ENCODE measurements at places on chromosomes 13 and 19. TPM values are rescaled to one million over a fixed set of nuclear protein-coding genes. Genes with fewer than 3 reads are reported as not detected.

SIGLEC8 gene
- total RNA-seq = 0.16 TPM

CEACAM3 gene
- 0.99 TPM for total RNA-seq

ACER1 gene
- not detected for total RNA-seq

CRX gene
- not detected for total RNA-seq

- DNase-seq = no peak
Observed at GRCh38 chr19:32817569-32818476, 51.7 kb downstream of the SLC7A9 start.

DNA sequence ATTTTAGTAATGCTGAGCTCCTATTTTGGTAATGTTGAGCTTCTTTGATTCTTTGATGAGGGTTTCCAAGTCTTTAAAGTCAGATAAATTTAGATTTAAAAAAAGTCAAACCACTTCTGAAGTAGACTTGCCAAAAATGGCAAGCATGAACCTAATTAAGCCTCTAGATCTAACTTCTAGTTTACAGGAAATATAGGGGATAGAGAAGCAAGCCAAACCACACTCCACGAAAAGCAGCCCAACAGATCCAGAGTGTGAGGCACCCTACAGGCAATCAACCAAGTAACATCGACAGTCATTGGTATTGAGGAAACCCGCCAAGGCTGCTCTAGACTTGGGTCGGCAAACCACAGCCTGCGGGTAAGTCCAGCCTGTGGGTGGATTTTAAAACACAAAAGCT lies 3.7 kb downstream of the GGACT start:
- no peak for DNase-seq

GRCh38 chr13:78659732-78660494 lies 958 bp upstream of the OBI1 start:
- no peak for DNase-seq

DNA sequence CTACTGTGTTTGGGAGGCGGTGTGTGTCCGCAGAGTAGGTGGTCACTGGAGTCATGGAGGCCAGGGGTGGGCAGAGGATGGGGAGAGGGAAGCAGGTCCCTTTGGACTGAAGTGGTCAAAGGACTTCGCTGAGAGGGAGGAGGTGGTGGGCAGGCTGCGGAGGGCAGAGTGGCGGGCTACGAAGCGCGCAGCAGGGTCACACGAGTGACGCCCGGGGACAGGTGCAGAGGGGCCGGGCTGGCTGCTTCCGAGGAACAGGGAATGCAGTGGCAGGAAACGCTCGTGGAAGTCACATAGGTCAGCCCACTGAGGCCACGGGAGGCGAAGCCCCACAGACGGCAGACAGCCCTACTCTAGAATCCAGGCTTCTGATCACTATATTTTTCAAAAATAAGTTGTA lies 111.5 kb downstream of the URI1 start:
- DNase-seq = no peak

DNA sequence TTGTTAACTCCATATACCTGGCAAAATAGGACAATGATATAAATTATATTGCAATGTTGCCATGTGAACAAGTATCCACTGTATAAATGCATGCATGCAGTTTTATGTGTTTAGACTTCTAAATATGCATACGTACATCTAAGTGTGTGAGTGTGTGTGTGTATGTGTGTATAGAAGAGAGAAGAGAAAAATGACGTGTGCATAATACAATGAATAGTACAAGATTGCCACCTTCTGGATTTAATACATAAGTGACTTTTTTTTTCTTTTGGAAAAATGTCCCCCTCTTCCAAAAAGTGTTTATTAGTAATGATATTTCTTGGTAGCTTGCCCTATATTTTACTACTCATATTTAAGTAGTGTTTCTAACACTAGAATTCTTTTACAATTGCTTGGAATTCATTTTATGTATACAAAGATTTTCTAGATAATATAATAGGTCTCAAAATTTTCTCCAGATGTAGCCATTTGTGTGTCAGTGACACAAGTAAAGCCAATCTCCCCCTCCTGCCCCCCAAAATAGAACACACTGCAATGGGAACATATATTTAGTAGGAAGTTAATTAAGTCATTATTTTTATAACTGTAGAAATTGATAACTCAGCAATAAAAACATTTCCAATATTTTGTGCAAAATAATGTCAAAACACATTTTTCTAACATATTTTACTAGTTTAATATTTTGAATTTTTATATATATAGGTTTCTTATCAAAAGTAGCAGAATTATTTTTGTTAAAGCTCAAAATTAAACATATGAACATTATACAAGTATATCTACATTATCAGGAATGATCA lies 783.3 kb upstream of the ATXN8OS start:
- no peak for DNase-seq

- no peak for DNase-seq
Observed at GRCh38 chr19:50173127-50173526, 10.0 kb upstream of the IZUMO2 start.

DNA sequence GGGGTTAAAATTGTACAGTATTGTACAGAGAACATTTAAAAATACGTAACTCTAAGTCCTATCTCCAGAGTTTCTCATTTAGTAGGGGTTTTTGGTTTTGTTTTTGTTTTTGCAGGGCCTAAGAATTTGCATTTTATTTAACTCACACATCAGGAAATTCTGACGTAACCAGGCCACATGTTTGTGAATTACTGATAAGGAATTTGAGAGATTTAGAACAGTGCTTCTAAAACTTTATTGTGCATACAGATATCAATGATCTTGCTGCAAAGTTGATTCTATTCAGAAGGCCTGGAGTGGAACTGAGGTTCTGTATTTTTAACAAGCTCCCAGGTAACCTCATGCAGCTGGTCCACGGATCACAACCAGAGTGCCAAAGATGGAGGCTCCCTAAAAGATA lies 49.3 kb downstream of the LIG4 start:
- DNase-seq = no peak

DNA sequence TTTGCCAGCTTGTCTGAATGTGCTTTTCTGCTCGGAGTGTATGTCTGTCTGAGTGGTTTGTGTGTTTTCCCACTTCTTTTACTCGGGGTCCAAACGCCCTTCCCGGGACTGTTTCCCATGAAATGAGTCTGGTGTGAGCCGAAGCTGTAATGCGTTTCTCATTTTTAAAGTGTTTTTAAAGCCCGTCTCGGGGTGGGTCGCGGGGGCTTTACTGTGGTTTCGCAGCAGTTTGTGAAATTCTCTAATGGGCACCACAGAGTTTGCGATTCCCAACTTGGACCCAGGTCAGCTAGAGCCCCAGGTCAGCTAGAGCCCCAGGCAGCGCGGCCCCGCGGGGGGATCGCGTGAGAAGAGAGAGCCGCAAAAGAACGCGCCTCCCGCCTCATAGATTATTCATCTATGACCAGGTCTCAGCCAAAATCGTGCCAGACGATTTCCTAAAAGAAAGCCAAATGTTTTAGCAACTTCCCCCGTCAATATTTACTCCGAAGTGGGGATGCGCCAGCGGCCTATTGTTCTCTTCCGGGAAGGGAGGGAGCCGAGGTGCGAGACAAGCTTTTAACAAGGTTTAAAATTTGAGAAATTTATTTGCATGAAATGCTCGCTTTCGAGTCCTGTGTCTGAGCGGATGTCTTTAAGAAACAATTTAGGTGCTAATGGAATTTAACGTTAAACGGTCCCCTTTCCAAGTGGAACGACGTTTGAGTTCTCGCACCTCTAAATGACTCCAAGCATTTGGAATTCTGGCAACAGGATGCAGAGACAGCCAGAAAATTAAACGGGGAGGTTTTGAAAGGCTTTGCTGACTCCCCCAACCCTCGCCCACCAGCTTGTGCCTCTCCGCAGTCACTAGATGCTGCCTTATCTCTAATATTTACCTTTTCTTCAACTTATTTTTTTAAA lies 2.2 kb downstream of the ZIC2 start:
- no peak for DNase-seq

DNA sequence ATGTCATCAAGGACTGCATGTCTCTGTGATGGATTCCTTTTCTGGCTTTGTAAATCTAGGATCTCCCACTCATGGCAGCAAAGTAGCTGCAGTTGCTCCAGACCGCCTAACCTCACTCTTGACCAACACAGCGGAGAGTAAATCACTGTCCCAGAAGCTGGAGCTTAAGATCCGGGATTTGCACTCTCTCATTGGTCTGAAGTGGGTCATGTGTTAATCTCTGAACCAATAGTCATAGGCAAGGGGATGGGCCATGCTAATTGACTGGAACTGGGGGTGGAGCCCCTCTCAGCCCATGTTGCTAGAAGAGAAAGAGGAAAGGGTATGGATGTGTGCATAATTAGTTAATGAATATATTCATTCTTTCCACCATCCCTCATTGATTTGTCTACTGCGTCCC lies 34.0 kb downstream of the VAV1 start:
- no peak for DNase-seq

DNA sequence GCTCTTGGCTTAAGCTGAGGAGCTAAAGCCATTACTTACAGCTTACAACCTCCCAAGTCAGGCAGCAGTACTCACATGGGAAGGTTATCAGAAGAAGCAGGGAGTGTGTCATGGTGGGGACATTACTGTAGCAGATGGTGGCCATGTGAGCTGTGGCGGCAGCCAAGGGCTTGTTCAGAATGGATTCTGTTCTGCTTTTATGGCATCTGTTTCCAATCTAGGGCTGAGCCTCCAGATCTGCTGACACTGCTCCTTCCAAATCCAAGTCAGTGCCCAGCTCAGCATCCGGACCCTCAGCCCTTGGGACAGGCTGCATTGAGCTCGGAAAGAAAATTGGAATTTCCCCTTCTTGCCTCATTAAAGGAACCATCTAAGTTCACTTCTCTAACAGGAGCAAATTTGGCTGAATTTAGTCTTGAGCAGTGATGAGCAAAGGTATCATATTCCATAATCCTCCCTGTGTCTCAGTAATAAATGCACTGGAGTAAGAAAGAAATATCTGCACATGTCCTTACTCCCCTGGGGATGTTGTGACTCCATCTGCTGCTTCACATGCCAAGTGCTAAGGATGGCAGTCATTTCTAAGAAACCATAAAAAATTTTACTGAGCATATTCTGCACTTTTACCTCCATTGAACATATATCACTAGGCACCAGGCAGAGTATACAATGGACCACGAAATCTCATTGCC lies 73.9 kb downstream of the KCTD12 start:
- DNase-seq = no peak

DNA sequence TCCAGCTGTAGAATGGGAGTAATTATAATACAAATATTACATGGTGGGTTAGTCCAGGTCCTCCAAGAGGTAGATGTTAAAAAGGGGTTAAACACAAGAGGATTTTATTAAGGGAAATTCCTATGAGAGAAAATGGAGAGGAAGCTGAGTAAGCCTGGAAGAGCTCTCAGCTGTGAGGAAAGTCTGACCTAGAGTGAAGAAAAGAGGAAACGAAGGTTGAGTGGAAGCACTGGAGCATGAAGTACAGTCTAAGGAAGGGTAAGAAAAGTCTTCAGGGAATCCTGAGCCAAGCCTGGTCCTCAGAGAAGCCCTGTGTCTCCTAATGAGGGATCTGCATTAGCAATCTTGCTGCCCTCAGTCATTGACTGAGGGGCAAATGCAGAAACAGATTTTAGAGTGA lies 506.2 kb downstream of the GPC5 start:
- no peak for DNase-seq

GRCh38 chr13:45333251-45333976 lies 7.6 kb downstream of the TPT1 start:
- no peak for DNase-seq

DNA sequence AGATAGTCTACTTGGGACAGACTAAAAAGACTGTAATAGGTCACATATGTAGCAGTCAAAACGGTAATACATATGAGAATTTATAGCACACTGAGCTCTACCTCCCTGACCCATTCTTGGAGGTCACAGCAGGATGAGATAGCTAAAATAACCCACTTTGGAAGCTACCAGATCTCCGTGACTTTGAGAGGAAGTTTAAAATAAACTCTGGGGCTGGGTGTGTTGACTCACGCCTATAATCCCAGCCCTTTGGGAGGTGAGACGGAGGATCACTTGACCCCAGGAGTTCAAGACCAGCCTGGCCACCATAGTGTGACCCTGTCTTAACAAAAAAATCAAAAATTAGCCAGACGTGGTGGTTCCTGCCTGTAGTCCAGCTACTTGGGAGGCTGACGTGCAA lies 45.3 kb downstream of the DHRS12 start:
- DNase-seq = no peak

- peak; percentile 75 for DNase-seq
Observed at GRCh38 chr19:575527-576506, 3.4 kb downstream of the BSG start.

- no peak for DNase-seq
Observed at GRCh38 chr13:30338331-30338851, 31.0 kb upstream of the KATNAL1 start.

- no peak for DNase-seq
Observed at GRCh38 chr19:38616265-38616664, 1.5 kb downstream of the MAP4K1 start.

All from aorta (tissue), 5 donors.